ENCODE measurements at places on chromosomes 3 and 15. TPM values are rescaled to one million over a fixed set of nuclear protein-coding genes. Genes with fewer than 3 reads are reported as not detected.
A peak's percentile ranks its signal among the peaks of the same experiment; 100 is the strongest.

The CA12 gene
- total RNA-seq, result 29.7 TPM

DNA sequence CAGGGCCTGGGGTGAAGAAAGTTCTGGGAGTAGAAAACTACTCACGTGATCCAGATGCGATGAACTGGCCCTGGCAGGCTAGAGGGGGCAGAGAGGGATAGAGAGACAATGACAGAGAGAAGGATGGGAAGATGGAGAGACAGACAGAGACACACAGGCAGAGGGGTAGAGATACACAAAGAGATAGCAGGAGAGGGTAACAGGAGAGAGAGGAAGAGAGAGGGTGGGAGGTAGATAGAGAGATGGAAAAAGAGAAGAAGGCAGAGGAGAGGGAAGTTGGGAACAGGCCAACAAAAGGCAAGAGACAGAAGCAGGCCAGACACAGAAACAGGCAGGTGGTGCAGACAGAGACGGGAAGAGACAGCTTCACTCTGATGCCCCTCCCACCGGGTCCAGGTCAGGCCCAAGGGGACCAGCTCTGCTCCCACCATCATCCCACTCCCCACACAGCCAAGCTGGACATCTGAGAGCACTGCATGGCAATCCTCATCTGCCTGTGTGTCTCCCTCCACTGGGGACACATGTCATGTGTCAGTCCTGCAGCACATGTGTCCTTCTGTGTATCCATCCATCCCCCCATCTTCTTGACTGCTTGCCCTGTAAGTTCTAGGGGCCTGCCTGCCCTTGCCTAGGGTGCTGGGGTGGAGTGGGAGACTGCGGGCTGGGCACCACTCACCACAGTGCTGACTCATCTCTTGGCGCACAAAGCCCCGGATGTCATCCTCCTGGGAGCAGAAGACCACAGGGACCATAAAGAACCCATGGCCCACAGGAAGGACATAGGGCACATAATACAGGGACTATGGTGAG lies 2.2 kb upstream of the UCN2 start:
- H3K4me3 ChIP-seq, result no peak overlapping the region
- H3K4me1 ChIP-seq, result no peaks in the 10 kb centered on the region
- H3K27me3 ChIP-seq, result no peaks in the 10 kb centered on the region
- DNase-seq, result no peak

GRCh38 chr3:169158379-169158778 lies 505.1 kb downstream of the MECOM start:
- H3K4me3 ChIP-seq, result no peak overlapping the region
- no peak for DNase-seq
- no peak overlapping the region for H3K27ac ChIP-seq
- no peaks in the 10 kb centered on the region for H3K36me3 ChIP-seq
- H3K4me1 ChIP-seq, result no peaks in the 10 kb centered on the region

DNA sequence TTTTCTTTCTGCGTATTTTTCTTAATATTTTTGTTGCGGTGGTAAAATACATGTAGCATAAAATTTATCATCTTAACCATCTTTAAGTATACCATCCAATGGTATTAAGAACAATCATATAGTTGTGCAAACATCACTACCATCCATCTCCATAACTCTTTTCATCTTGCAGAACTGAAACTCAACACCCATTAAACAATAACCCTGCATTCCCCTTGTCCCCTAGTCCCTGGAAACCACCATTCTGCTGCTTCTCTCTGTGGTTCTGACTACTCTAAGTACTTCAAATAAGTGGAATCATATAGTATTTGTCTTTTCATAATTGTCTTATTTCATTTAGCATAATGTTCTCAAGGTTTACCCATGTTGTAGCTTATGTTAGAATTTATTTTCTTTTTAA lies 67.3 kb upstream of the EOMES start:
- no peaks in the 10 kb centered on the region for H3K4me1 ChIP-seq
- DNase-seq, result no peak
- no peak overlapping the region for H3K4me3 ChIP-seq
- no peaks in the 10 kb centered on the region for H3K27me3 ChIP-seq

The LMCD1 gene
- total RNA-seq, result 1,289 TPM

DNA sequence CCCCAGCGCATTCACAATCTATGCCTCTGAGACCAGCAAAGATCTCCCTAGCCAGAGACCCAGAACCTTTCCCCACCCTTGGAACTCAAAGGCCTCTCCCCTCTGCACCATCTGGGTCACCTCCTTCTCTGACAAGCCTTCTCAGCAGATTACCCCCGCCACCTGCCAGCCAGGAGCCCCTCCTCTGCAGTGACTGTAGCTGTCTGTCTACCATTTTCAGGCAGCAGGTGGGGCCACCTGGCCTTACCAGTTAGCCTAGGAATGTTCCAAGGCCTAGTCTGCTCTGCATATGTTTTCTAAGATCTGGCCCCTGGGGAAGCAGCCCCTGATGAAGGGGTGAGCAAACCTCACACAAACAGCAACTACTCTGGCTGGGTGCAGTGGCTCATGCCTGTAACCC lies 2.4 kb downstream of the MYLK start:
- no peaks in the 10 kb centered on the region for H3K27me3 ChIP-seq
- no peak for DNase-seq
- H3K4me3 ChIP-seq, result no peak overlapping the region
- H3K27ac ChIP-seq, result peak overlapping the region; percentile 23
- peaks cover 4% of the 10 kb centered on the region for H3K36me3 ChIP-seq

DNA sequence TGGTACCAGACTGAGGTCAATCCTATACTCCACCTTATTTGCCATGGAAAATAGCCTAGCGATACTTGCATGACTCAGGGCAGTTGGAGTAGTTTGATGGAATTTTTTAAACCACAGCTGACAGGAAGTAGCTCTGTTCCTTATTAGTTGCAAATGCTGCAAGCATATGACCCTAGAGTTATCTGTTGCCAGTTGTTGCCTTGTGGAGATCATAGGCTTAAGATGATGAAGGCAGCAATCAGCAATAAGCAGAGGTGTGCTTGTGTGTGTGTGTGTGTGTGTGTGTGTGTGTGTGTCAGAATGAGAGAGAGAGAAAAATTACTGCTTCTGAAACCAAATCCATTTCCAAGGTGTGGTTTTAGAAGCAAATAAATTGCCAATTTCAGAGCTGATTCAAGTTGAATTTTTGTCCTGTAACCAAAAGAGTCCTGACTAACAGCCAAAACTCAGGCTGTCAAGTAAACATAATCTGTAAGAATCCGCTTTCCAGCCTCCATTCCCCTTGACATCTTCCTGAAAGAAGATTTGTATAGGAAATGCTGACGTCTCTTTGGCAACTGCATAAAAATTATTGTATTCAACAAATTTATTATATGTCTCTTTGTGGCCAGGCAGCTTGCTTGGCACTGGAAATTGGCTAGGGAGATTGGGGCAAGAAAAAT lies 141.2 kb downstream of the SERPINI1 start:
- H3K36me3 ChIP-seq, result no peaks in the 10 kb centered on the region
- H3K4me1 ChIP-seq, result no peaks in the 10 kb centered on the region
- no peaks in the 10 kb centered on the region for H3K27me3 ChIP-seq
- no peak overlapping the region for H3K4me3 ChIP-seq

The PPP1R14D gene
- not detected for total RNA-seq

- no peaks in the 10 kb centered on the region for H3K27me3 ChIP-seq
- DNase-seq, result no peak
- no peaks in the 10 kb centered on the region for H3K4me1 ChIP-seq
- H3K27ac ChIP-seq, result no peak overlapping the region
- H3K4me3 ChIP-seq, result no peak overlapping the region
- no peaks in the 10 kb centered on the region for H3K36me3 ChIP-seq
Measured at GRCh38 chr15:63434576-63435186, 53.0 kb upstream of the CA12 start.

The ADAMTS9 gene
- total RNA-seq, result 161 TPM

The ACOX2 gene
- total RNA-seq, result 12.9 TPM

DNA sequence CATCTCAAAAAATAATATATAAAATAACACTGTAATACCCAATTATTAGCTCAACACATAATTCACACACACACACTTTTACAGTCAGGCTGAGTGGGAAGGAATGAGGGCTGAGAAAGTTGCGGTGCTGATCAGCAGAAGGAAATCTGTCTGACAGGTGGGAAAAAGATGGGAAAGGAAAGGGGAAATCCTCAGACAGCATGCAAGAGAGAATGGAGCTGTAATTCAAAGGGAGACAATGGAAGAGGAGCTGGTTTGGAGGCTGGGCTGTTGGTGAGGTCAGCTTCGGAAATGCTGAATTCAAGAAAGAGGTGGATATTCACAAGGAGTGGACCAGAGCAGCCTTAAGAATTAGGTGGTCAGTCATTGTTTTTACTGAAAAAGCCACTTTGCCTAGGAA lies 121.6 kb upstream of the LMOD3 start:
- DNase-seq, result no peak
- no peaks in the 10 kb centered on the region for H3K4me1 ChIP-seq
- H3K27me3 ChIP-seq, result no peaks in the 10 kb centered on the region
- H3K4me3 ChIP-seq, result no peak overlapping the region

GRCh38 chr15:39361497-39361896 lies 219.4 kb upstream of the THBS1 start:
- H3K4me1 ChIP-seq, result no peaks in the 10 kb centered on the region
- no peaks in the 10 kb centered on the region for H3K27me3 ChIP-seq
- DNase-seq, result no peak
- H3K4me3 ChIP-seq, result no peak overlapping the region
- H3K27ac ChIP-seq, result no peak overlapping the region
- H3K36me3 ChIP-seq, result no peaks in the 10 kb centered on the region

DNA sequence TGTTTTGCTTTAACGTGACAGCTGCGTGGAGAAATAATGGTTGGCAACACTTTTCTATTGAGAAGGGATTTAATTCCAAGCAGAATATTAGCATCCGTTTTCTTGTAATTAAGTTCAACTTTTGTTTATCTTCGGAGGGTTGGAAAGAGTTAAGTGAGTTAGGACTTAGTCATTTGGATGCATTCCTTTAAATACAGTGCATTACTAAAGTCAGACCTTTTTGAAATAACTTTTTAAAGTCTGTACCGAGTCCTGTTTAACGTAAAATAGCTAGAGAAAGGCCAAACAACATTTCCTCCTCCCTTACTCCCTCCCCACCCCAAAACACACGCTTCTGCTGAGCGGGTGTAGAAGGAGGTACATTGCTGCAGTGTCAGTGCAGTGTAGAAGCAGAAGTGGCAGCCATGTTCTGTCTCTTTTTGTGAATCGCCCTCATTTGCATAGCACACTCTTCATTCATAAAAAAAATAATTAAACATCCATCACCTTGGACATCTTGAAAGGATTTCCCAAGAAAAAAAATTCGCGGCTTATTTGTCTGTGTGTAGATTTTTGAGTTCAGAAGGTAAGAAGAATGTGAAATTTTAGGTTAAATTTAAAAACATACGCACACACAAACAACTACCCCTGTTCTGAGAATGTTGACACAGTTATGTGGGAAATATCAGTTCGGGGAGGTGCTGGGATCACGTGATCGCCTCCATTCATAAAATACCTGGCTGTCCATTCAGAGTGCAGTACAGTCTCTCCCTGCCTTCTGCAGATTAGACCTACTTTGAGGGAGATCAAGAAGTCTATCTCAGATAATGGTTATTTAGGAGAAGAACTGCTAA lies 1.6 kb downstream of the SPRED1 start:
- H3K36me3 ChIP-seq, result no peaks in the 10 kb centered on the region
- no peak for DNase-seq
- H3K4me1 ChIP-seq, result no peaks in the 10 kb centered on the region

The TPRG1 gene
- total RNA-seq, result 14.9 TPM

GRCh38 chr3:129563850-129564535 lies 21.0 kb downstream of the H1-8 start:
- no peaks in the 10 kb centered on the region for H3K4me1 ChIP-seq
- H3K36me3 ChIP-seq, result no peaks in the 10 kb centered on the region
- DNase-seq, result no peak
- H3K4me3 ChIP-seq, result no peak overlapping the region

DNA sequence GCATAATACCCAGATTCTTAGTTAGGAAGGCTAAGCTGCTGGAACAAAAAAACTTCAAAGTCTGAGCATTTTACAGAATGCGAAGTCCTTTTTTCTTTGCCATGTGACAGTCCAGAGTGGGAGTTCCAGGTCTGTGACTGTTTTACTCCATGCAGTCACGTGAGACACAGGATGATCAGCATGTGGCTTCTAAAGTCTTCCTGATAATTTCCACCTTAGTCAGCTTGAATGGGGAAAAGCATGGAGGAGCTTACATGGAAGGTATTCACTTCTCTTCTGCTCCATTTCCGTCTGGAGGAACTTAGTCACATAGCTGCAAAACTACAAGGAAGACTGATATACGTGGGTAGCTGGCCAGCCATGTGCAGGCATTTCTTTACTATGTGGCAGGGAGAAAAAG lies 1.7 kb downstream of the SNTN start:
- no peaks in the 10 kb centered on the region for H3K4me1 ChIP-seq
- DNase-seq, result no peak
- H3K27me3 ChIP-seq, result no peaks in the 10 kb centered on the region

DNA sequence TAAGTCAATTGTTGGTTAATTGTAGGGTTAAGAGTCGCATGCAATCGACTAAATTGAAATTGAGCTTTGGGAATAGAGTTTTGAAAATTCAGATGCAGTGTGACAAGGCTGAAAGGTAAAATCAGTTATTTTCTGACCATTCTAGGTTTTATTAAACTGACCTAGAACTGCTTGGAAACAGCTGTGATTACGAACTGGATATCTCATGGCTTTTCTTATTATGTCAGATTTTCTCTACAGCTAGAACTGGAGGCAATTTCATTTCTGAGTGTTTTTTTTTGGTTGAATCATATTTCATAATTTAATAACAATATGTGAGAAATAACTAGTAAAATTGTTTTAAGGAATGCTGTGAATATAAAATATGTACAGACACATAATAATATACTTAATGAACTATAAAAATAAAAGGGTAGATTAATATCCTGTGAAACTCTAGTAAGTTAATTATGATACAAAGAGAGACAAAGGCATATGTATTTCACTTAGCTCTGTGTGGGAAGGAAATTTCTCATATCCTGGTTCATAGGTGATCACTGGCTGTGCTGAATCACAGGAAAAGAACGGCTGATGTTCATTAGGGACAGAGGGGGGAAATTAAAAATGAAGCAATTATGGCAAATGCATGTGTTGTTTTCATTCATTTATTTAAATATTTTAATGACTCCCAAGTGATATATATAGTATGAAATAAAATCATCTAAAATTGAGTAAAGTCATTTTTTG lies 403.2 kb downstream of the ZIC1 start:
- no peak overlapping the region for H3K4me3 ChIP-seq
- no peaks in the 10 kb centered on the region for H3K4me1 ChIP-seq
- no peak overlapping the region for H3K27ac ChIP-seq

GRCh38 chr3:14461006-14461747 lies 58.8 kb downstream of the SLC6A6 start:
- no peaks in the 10 kb centered on the region for H3K27me3 ChIP-seq
- DNase-seq, result no peak
- no peak overlapping the region for H3K4me3 ChIP-seq
- no peak overlapping the region for H3K27ac ChIP-seq

The STARD9 gene
- 65.8 TPM for total RNA-seq
